ENCODE measurements at places on chromosomes 5 and 9.

DNA sequence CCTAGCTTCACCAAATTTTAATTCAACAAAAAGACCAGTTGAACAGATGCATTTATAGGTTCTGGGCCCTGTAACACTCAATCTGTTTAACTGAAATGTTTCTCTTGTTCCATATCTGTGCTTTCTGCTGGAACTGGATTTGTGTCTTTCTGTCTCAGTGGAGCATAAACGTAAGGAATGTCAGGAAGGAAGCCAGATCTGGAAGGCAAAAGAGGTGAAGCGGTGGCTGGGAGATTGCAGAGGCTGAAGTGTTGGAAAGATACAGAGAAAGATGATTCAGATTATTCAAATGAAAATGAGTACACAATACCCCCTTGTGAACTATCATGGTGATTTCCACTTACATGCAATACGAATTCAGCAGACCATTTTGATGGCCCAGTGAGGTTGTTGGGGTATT lies 406.8 kb downstream of the BRINP1 start:
- DNase-seq: no peak

- DNase-seq: peak; percentile 94
Measured at GRCh38 chr5:112146323-112147226, 272.5 kb downstream of the EPB41L4A start.

DNA sequence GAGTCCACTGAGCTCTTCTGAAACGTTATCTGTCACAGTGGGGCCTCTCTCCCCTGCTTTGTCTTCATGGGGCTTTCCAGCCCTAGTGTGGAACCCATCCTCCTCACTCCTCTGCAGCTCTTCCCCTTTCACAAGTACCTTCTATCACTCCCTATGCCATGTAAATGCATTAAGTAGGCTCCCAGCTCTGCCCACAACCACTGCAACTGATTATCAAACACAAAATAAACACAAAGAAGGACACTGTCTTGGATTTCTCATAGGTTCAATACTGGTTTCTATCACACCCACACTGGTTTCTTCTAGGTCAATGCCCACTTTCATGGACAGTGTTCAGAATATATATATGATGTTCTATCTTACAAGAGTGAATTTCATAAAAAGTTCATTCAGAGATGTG lies 139.4 kb downstream of the GNAQ start:
- no peak for DNase-seq

- DNase-seq: peak; percentile 63
Measured at GRCh38 chr5:66987949-66988838, 208.4 kb downstream of the CD180 start.

GRCh38 chr5:5140479-5141338 lies 579 bp downstream of the ADAMTS16 start:
- no peak for DNase-seq

GRCh38 chr5:97297063-97297703 lies 114.1 kb upstream of the RIOK2 start:
- peak; percentile 58 for DNase-seq

DNA sequence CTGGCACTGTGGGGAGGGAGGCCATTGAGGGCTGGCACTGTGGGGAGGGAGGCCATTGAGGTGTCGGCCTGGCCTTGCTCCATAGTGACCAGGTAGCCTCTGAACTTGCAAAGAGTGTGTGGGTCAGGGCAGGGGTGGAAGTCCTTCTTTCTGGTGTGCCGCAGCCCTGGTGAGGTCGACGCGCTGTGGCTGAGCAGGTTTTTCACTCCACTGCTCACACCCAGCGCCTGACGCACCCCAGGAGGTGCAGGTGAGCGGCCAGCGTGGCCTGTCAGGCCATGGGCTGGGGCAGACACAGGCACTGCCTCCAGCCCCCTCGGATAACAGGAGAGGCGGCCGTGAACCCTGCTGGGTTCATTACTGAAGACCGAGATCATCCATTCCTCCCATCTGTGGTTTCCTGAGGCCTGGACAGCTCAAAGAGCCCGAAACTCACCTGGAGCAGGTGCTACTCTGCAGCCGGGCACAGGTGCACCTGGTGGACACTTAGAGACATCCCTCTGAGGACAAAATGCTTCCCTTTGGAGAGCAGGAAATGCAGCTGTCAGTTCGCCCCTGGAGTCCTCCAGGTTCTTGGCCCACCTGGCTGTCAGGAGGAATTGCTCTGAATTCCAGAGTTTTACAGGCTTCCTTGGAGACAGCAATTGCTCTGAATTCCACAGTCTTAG lies 32.4 kb downstream of the LHX3 start:
- DNase-seq: no peak

DNA sequence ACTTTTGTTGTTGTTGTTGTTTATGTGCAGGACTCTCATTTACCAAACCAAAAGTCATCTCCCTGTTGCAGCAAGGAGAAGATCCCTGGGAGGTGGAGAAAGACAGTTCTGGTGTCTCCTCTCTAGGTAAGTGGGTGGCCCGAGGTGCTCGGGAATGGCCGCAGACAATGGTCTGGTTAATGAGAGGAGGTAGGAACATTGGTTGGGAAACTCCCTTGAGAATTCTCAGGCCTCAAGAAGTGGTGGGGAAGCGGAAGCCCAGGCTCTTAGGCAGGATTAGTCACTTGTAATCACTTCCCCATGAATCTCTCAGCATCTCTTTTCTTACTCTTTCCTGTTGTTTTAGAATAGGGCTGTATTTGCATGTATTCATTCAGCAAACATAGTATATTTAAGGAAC lies 7.2 kb downstream of the ZNF354B start:
- DNase-seq: no peak

GRCh38 chr5:153807801-153808200 lies 230.9 kb downstream of the FAM114A2 start:
- DNase-seq: no peak

Measured in HCEC 1CT (cell line).